ENCODE measurements at places on chromosomes 2 and 18.

- no peak for DNase-seq
Observed at GRCh38 chr2:169782513-169782912, 16.2 kb upstream of the SSB start.

DNA sequence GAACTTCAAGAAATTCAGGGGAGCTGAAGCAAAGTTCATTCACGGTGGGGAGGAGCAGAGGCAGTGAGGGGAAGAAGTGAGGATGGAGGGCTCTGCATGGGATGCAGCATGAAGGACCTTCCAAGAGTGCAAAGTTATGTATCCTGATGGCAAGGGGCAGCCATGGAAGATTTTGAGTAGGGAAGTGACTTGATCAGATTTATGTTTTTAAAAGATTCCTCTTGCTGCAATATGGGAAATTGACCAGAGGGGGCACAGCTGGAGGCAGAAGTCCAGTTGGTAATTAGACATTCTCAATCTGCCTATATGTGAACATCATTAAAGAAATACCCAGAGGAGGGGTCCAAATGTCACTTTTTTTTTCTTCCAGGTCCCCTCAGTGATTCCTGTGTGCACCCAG lies 21.5 kb upstream of the ANXA4 start:
- no peak for DNase-seq

GRCh38 chr2:136122661-136123060 lies 4.7 kb upstream of the CXCR4 start:
- no peak for DNase-seq

DNA sequence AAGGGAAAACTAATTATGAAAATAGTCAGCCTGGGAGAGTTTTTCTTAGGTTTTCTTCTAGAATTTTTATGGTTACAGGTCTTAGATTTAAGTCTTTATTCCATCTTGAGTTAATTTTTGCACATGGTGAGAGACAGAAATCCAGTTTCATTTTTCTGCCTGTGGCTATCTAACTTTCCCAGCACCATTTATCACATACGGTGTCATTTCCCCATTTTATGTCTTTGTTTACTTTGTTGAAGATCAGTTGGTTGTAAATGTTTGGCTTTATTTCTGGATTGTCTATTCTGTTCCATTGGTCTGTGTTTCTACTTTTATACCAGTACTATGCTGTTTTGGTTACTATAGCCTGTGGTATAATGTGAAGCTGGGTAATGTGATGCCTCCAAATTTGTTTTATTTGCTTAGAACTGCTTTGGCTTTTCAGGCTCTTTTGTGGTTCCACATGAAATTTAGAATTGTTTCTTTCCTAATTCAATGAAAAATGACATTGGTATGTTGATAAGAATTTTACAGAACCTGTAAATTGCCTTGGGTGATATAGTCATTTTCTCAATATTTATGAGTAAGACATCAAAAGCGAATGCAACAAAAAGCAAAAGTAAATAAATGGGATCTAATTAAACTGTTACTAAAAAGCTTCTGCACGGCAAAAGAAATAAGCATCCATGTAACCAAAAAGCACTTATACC lies 146.1 kb upstream of the NOL4 start:
- DNase-seq: no peak

DNA sequence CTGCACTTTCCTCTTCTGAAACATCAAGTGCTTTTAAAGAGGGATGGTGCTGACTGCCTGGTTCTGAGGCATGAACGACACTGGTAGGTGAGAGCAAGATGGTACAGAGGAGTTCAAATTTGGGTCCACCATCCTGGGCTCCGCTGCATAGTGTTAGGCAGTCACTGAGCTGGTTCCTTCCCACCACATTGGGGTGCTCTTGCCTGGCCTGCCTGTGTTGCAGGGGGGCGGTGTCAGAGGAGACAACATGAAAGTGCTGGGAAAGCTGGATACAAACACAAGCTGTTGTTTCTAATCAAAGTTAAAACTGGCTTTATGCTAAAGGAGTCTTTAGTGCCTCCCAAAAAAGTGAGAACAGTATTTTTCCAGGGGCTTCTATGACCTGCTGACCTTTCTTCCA lies 258.1 kb downstream of the GBX2 start:
- no peak for DNase-seq

DNA sequence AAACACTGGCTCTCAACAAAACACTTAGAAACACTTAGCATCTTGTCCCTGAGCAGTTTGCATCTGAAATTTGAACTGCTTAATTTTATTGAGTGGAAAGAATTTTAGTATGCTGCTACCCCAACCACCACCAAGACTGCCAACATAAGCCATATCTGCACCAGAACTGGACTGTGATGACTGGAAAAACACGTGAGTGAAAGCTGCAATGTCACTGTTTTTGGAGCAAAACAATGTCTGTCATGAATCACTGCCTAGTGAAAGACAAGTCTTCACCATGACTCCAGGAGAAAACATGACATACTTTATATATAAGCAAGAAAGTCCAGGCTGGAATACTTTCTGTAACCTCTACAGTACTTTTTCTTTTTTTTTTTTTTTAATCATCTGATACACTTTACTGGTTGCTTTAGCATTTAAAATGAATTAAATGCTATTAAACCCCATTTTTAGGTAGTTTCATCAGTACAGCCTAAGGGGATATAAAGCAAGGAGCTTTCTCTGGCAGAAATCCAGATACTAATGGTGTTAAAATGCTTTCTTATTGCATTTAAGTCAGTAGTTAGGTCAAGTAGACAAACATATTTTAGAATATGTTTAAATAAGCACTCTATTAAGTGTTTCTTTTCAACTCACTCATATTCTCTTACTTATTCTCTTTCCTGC lies 2129.4 kb upstream of the PIK3C3 start:
- no peak for DNase-seq

DNA sequence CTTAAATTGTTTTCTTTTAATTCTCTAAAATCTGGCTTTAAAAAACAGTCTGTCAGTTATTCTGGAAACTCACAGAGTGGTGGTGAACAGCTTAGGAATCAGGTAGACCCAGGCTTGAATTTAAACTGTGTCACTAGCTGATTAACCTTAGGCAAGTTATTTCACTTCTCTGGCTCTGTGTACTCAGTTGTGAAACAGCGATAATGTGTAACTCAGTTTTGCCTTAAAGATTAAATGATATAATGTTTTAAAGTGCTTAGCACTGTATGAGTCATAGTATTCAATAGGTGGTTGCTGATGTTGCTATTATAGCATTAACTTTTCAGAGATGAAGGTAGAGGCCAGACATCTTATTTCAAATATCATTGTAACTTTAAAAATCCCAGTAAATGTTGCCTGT lies 40.7 kb downstream of the PKP4 start:
- no peak for DNase-seq

GRCh38 chr2:6506859-6507258 lies 358.8 kb downstream of the CMPK2 start:
- no peak for DNase-seq

GRCh38 chr2:177030451-177031105 lies 182.0 kb upstream of the HNRNPA3 start:
- DNase-seq: no peak

GRCh38 chr2:35803126-35803525 lies 552.5 kb upstream of the CRIM1 start:
- DNase-seq: no peak

DNA sequence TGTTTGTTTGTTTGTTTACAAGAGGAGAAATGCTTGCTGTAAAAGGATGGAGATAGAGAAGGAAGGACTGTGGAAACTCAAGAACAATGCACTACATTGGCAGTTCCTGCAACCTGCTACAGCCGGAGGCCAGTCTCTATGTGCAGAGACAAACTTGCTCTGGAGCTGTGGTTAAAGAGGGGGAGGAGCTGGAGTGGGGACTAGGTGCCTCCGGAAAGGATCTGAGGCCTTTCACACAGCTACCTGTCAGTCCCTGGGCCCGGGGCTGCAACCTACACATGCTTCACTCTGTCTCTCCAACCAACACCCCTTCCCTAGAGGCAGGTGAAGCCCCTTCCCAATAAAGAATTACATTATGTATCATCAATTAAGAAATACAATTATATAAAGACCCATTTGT lies 1234.0 kb upstream of the ZEB2 start:
- DNase-seq: no peak

DNA sequence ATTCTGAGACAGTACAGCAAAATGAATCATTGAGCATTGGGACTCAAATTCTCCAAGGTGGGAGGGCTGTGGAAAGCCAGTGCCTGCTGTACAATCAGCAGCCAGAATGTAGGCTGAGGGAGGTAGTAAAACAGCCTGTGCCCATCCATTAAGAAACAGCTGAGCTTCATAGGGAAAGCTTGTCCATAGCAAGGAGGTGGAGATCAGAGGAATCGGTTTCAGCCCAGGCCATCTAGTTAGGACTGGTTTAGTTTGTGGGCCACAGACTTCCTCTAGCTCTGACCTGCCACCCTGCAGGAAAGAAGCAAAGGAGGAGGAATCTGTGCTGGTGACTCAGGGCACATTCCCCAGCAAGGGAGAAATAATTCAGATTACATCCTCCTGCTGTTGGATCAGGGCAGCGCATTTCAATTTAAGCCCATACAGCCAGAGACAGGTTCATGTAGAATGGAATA lies 333.4 kb downstream of the SETBP1 start:
- DNase-seq: no peak

DNA sequence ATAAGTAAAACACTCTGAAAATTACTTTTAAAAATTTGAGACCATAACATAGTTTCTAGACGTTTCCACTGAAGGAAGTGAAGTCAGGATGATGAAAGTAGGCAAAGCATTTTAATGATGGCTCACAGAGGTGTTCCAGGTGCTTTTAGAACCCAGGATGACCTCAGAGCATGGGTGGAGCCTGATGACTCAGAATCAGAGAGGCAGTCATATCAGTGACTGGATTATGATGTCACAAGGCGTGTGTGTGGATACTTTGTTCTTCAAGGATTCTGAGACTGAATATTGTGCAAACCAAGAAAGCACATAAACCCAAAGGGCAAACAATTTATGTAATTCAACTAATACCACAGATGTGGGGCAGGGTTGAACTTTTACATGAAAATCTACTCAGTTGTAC lies 208.0 kb upstream of the FBXO11 start:
- DNase-seq: no peak

- no peak for DNase-seq
Observed at GRCh38 chr18:58603375-58604067, 25.4 kb downstream of the ALPK2 start.

DNA sequence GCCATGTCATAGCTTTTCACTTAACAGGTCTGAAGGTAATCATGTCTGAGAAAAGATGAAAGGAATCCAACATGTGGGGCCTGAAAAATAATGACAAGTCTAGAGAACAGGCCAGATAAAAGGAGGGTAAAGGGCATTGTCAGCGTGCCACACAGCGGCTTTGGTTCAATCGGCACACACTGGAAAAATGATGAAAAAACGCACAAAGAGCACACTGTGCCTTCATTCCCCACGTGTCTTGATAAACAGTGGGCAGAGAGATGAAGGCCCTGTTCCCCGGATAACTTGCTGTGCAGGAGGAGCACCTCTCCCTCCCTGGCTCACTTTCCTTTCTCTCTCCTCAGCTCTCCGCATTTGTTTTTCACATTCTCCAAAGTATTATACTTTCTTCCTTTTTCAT lies 766.3 kb downstream of the TDRD15 start:
- DNase-seq: no peak

DNA sequence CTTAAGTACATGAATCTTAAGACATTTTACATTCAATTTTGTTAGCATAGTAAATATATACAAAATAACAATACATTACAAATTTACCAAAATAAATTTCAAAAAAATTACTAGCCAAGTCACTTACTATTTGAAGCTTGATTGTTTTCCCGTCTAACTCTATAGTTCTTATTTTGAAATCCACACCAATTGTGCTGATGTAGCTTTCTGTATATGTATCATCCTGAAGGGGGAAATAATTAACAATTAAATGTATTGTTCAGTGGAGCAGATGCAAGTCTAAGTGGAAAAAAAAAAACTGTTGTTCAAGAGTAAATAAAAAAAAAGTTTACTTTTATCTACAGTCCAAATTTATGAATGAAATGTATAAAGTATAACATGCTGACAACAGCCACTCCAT lies 32.1 kb downstream of the RAB1A start:
- DNase-seq: no peak

GRCh38 chr2:147989809-147990403 lies 30.6 kb downstream of the ORC4 start:
- DNase-seq: no peak

- DNase-seq: no peak
Observed at GRCh38 chr2:224734949-224735348, 18.8 kb upstream of the CCDC195 start.

DNA sequence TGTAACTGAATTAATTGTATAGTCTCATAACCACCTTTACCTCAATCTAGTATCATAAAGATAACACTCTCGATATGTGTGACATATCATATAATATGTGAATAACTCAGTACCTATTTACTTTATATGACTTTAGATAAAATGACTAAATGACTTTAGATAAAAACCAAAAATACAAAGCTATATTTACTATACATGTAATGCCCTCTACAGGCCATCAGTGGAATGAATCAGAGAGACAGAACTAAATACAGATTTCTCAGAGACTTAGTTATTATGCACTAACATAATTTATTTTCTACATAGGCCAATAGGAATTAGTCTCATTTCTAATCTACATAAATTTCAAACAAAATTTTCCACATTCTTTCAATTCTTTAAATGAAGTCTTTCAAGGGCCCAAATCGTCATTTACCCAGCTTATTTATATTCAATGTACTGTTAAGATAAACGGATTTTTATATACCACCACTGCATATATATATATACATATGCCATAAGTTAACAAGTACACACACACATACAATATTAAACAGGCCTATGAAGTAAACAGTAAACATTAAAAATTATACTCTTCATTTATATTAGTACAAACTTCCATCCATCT lies 219.9 kb downstream of the EXOC6B start:
- no peak for DNase-seq

DNA sequence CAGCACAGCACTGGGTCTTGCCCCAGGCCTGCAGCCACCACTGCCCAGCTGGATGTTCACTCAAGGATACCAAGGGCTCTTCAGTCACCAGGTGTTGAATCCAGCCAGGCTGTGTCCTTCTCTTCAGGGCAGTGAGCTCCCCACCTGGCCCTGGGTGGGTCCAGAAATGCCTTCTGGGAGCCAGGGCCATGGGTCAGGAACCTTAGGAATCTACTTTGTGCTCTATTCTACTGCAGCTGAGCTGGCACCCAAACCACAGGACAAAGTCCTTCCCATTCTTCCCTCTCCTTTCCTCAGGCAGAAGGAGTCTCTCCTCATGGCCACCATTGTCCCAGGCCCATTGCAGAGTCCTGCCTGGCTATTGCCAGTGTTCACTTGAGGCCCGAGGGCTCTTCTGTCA lies 13.0 kb downstream of the STRADB start:
- no peak for DNase-seq

GRCh38 chr2:29783666-29784065 lies 137.7 kb downstream of the ALK start:
- DNase-seq: no peak

DNA sequence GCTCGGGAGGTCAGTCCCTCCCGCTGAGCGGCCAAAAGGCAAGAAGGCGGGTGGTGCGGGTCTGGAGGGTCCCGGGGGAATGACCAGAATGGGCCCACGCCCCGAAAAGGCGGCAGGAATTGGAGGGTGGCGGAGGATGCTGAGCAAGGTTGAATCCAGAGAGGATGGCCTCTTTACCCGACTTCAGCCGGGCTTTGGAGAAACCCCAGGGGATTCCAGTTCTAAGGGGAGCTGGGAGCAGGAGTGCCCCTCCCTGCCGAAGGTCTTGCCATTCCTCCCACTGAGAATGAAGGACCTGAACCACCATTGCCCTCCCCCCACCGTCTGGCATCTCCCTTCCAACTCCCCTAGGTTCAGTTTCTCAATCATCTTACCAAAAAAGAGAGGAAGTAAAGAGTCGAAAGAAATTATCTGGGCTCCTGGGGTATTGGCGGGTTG lies 38.9 kb upstream of the ATP6V1B1 start:
- no peak for DNase-seq

All from activated naive CD8-positive, alpha-beta T cell treated with anti-CD3 and anti-CD28 coated beads, Interleukin-2, amount 10 ng/mL, durations not matched to agents 7 days and 5 days (primary cell).